Stimulated activated CD4-positive, alpha-beta T cell treated with anti-CD3 and anti-CD28 coated beads, Interleukin-12 subunit alpha, Interleukin-12 subunit beta, amount 100 ng/mL, for 24 hours (primary cell): ENCODE measurements at places on chromosomes 6 and 20.

- no peak for DNase-seq
Observed at GRCh38 chr6:101394936-101395335, 1.4 kb downstream of the GRIK2 start.

DNA sequence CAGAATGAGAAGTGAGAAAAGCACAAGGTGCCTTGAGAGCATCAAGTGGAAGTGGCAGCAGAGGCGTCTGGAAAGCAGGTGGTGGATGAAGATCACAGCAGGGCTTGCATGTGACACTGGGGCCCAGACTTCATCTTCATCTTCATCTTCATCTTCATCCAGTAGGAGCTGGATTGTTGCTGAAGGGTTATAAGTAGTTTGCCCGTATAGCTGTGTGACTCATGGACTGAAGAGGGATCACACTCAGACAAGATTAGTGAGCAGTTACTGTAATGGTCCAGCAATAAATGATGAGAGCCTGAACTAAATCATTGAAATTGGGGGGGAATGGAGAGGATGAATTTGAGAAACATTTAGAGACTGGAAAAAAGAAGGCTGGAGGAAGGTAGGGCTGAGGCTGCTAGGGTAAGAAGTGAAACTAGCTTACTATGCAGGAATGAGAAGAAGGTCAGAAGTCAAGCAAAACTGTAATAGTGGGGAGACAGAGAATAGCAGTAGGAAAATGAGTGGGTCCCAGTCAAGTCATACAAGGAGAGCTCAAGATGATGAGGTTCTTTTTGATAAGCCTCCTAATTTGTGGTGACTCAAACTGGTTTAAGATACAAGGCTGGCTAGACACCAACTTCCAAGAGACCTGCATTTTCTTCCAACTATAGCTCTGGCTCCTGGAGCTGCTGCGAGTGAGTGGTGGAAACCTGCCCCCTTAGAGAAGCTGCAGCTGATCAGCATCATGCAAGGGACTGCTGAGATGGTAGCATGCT lies 92.3 kb upstream of the BEND6 start:
- DNase-seq, result no peak

GRCh38 chr6:147007441-147007840 lies 196.8 kb upstream of the STXBP5 start:
- no peak for DNase-seq

GRCh38 chr6:38997128-38997761 lies 51.3 kb upstream of the GLP1R start:
- DNase-seq, result peak; percentile 33

DNA sequence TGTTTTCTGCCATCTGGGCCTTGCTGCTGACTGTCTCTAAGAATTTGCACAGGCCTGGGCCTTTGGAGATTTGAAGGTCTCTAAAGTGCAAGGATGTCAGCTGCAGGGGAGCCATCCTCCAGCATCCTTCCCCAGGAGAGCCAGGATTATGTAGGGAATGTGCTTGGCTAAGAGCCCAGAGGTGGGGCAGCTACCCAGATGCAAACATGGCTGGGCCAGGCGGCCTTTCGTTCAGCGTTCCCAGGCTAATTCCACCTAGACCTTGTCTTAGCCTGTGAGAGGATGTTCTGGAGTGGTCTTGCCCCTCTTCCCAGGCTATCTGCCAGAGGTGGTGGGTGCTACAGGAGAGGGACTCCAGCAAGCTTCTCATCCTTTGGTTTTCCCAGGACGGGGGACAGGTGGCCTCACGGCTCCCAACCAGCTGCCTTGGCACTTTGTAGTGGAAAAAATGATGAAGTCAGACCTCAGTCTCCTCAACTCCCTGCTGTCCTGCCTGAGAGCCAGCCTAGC lies 7.7 kb upstream of the PTGIS start:
- DNase-seq, result no peak
